ENCODE measurements at places on chromosomes 6 and 20. TPM values are rescaled to one million over a fixed set of nuclear protein-coding genes. Genes with fewer than 3 reads are reported as not detected.

Gene PNLDC1
- total RNA-seq, result not detected

DNA sequence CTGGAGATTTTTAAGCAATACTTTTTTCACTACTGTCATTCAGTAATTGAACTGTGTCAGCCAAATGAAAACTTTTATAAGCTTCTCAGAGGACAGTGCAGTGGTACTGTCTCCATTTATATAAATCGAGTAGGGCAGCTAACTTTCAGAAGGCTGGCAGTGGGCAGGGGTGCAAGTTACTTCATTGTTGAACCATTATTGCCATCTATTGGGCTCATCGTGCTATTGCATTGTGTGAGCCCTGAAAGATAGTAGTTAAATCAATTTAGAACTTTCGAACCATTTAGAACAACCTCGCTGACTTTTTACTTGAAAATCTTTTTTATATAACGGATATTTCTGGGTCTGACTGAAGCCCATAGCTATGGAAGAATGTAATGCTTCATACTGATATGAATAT is 347.8 kb upstream of the PLCB4 start:
- DNase-seq, result peak; percentile 58

- DNase-seq, result peak; percentile 99
Observed at GRCh38 chr20:31560746-31561598, 44.1 kb upstream of the ID1 start.

- peak; percentile 72 for DNase-seq
Observed at GRCh38 chr6:105501826-105502344, 99.0 kb upstream of the PREP start.

GRCh38 chr20:52201395-52201794 is 9.8 kb upstream of the ZFP64 start:
- DNase-seq, result no peak

GRCh38 chr6:148343047-148343782 is 577 bp downstream of the SASH1 start:
- DNase-seq, result no peak

Gene CCM2L
- total RNA-seq, result 0.35 TPM

Gene BMP2
- total RNA-seq, result 16.7 TPM

Gene TREM2
- total RNA-seq, result not detected

DNA sequence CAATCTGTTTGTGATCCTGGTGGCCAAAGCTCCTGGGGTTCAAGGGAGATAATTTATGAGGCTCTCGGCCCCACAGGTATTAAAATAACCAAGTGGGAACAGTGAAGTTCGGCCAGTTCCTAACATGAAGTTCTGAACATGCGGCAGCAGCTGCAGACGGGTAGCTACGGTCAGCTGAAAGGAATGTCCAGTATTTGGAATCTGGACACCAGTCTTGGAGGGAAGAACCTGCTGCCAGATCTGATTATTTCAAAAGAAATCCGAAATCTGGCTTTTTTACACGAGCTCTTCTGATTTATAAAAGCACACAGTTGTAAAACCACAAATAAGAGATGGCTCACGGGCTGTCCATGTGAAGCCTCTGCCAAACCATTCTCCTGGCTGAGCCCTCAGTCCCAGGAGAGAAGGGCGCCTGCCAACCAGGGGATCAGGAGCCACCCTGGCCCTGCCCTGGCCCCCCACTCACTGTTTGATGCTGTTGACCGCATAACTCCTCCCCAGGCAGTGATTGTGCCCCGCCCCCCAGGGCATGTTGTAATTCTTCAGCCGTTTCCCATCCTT is 28.2 kb upstream of the KCNB1 start:
- DNase-seq, result no peak

Gene LPA
- not detected for total RNA-seq

Gene RHAG
- total RNA-seq, result not detected

- no peak for DNase-seq
Observed at GRCh38 chr6:104623052-104623690, 236.5 kb downstream of the HACE1 start.
